ENCODE measurements at places on chromosomes 12 and 14.
A peak's percentile ranks its signal among the peaks of the same experiment; 100 is the strongest.

DNA sequence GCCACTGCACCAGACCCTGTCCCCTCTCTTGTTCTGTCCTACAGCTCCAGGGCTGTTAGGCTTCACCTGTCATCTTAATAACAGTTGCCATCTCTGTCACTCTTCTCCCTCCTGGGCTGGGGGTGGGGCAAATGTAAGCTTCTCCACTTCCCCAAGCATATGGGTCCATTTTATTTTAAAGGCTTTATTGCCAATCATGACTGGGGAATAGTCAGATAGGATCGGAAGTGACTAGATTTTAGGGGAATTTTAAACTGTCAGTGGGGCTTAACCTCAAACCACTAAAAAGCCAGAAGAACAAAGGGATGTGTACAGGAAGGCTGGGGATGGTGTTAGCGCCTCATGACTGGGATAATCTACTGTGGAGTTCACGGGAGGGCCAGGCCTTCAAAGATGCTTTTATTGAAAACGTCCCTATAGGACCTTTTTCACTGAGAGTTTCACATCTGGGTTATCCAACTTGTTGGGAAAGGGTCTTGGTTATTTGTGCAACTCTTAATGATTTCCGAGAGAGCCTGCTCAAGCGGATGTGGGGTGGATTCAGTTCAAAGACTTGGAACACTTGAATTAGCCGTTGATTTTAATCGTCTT, 41.6 kb downstream of the CHST11 start:
- DNase-seq: peak; percentile 9

DNA sequence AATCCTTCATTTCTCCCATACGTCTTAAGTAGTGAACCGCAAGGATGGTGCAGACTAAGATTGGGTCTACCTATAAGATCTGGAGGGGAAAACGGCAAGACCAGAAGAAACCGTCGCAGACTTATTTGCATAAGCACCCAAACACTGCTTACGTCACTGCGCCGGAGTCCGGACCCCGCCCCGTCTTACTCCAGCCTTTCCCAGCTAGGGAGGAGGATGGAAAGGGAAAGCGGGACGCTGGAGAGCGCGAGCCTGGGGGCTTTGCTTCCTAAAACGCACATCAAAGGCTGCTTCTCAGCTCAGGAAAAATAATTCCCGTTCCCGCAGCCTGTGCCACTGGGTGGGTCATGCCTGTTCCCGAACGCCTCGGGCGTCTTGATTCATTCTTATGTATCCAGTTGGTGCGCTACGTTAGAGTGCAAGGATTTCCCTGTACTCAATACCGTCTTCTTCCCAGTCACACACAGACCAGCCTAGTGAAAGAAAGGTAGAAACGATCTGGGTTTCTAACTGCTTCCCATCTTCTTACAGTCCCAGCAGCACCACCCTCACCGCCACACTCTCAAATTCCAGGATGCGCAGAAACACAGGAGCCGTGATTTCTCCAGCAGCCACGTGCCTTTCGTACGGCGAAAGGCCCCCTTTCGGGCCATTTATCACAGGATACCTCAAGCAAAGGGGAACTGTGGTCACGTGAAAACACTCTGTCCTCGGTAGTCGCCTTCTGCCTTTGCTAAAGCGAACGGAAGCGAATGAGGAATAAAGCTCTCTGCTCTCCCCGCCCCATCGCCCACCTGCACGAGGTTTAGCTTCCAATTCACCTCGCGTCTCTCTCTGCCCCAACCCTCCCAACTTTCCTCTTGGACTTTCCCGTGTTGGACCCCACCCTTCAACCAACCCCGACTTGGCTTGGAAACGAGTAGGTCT, 1.1 kb downstream of the SLC6A15 start:
- DNase-seq: no peak

- DNase-seq: peak; percentile 73
Measured at GRCh38 chr12:108833757-108834472, 23.5 kb downstream of the SSH1 start.

GRCh38 chr12:2486796-2487195, 308.0 kb upstream of the FKBP4 start:
- no peak for DNase-seq

DNA sequence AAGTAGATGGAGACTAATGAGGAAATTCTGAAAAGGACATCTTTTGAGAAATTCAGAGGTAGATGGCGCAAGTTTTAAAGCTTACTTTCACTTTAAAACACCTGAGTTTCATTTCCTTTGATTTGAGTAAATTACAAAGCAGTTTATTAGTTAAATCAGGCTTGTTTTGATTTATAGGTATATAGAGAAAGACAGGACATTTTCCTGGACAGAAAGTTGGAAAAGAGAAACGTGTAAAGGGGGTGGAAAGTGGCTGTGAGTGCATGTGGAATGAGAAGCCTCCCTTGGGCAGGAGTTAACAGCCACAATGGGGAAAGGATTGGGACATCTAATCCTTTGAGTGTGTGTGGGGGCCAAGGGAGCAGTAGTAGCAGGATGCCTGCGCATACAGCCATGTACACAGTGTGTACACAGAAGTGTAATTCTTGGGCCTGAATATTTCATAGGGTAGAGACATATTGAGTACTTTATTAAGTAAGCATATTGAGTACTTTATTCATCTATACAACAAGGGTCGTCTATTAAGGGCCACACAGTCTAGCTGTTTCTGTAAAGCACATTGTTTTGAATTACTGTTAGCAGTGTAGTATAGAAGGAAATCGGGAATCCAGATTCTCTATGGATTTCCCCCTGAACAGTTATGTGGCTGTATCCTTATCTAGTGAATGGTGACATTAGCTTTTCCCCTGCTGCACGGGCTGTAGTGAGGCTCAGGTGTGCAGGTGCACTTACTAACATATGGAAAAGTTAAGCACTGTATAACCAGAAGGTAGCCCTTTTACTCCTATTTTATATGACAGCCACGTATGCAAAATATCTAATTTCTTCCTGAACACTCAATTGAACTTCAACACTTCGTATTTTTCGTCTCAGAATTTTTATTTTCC, 19.1 kb downstream of the MARK3 start:
- no peak for DNase-seq

DNA sequence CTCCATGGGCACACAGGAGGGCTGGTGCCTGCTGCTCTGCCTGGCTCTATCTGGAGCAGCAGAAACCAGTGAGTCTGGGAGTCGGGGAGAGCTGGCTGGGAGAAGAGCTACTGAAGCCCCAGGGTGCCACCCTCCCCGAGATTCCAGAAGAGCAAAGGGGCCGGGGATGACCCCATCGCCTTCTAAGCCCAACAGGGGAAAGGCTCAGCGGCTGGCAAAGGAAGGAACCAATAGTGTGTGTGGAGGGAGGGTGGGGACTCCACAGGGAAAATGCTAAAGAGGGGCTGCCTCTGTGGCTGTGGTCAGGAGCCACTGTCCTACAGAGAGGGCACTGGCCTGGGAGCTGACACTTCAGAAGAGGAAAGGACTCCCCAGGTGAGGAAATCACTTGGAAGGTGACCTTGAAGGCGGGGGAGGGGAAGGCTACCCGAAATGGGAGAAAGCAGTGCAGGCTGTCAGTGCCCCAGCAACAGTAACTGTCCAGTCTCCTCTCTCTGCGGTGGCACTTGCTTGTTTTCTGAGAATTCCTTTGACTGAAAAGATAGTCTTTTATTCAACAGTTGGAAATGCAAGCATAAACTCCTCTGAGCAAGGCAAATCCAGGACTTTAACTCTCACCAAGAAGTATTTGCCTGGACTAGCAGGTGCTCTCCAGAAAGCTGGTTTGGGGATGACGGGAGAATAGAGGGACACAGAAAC, 552 bp downstream of the TAPBPL start:
- no peak for DNase-seq

DNA sequence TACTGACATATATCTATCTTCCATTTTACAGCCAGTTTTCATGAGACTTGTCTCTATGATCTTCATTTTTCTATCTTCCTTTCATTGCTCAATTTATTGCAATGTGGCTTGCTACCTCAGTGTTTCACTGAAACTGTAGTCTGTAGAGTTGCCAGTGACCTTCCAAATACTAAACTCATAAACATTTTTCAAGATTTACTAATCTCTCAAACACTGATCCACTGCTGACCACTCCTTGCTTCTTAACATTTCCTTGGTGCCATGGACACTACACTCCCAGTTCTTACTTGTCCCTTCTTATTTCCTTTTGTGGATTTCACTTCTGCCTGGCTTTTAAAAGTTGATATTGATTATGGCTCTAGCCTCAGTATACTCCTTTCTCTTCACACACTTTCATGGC, 95.4 kb upstream of the SLCO1C1 start:
- no peak for DNase-seq

DNA sequence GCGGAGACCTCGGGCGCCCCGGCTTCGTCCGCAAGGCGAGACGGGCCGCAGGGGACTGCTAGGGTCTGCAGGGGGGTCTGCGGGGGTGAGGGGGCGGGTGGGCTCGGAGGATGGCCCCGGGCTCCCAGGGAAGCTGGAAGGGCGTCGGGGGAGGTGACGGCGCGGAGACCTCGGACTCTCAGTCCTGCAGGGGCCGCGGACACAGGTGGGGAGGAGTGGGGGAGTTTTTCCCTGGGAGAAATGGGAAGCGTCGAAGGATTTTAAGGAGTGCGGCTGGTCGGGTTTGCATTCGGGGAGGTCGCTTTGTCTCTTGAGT, 25.9 kb downstream of the ZBTB42 start:
- no peak for DNase-seq

- DNase-seq: peak; percentile 100
Measured at GRCh38 chr12:55847603-55848291, 5.0 kb upstream of the MMP19 start.

- DNase-seq: peak; percentile 19
Measured at GRCh38 chr14:90675399-90675798, 140.8 kb downstream of the TTC7B start.

DNA sequence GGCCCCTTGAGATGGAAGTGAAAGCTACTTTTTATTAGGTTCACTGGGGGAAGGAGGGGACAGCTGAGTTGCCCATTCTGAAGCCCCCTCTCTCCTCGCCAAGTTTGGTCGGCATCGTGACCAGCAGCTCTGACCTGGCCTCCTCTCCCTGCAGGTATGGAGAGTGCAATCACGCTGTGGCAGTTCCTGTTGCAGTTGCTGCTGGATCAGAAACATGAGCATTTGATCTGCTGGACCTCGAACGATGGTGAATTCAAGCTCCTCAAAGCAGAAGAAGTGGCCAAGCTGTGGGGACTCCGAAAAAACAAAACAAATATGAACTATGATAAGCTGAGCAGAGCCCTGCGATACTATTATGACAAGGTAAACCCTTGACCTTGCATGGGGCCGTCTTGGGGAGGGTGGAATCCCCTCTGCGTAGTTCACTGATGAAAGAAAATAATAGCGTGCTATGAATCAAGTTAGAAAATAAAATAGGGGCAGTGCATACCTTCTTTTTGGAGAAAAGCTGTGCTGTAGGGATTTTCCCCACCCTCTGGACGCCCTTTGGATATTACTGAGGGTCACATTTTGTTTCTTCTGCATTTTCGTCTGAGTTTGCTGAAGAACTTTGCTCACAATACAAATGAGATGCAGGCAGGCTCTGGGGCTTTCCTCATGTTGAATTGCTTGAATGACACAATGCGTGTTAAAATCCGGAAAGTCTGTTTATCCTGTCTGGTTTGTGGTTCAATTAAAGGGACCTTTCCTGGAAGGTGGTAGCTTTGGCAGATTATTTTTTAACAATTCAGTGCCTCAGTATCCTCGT, 29.4 kb downstream of the ELK3 start:
- DNase-seq: no peak

- DNase-seq: no peak
Measured at GRCh38 chr14:92759300-92759678, 10.9 kb upstream of the LGMN start.

GRCh38 chr14:72247896-72248465, 315.8 kb downstream of the RGS6 start:
- no peak for DNase-seq

DNA sequence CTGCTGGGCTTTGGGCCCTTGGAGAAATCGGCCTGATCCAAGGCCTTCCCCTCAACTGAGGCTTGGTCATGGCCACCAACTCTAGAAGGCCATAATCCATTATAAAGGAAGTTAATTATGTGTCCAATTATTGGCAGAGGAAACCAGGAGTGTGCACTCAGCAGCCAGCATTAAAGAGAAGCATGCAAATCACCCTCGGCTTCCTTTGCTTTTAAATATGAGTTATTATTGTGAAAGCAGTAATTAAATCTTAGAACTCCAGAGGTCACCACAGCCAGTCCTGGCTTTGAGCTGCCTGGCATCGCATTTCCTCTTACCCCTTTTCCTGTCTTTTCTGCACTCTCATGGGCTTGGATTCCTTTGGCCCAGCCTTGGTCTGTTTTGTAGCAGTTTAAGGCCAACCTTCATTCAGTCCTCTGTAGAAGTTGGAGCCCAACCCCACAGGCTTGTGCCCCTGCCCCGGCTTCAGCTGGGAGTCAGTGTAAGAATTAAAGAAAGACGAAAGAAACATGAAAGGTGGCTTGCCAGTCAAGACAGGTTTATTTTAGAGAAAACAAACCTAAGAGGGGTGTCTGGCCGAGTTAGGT, 14.7 kb upstream of the KRT86 start:
- DNase-seq: no peak

- no peak for DNase-seq
Measured at GRCh38 chr12:75704664-75705063, 193.3 kb upstream of the KRR1 start.

GRCh38 chr12:125418902-125419564, 353.8 kb downstream of the AACS start:
- no peak for DNase-seq

DNA sequence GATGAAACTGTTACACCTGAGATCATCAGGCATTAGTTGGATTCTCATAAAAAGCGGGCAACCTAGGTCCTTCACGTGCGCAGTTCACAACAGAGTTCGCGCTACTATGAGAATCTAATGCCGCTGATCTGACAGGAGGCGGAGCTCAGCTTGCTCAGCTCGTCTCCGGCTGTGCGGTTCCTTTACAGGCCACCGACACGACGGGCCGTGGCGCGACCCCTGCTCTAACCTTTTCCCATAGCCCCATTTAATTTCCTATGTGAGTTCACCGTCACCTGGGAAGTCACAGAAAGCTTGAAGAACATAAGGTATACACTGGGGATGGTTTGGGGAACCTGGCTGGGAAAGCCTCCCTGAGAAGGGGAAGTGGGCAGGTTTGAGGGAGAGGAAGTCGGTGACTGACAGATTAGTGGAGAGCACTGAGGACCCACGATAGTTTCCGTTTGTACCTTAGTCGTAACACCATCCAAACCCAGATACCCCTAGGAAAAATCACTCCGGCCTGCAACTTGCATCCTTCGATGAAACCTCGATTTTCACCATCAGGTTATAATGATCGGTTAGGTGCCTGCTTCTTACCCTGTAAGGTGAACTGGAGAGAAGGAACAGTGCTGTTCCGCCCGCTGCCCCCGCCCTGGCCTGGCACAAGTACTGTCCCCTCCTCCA, 2.8 kb upstream of the AAAS start:
- no peak for DNase-seq

- no peak for DNase-seq
Measured at GRCh38 chr12:12582193-12582881, 19.7 kb upstream of the DUSP16 start.

DNA sequence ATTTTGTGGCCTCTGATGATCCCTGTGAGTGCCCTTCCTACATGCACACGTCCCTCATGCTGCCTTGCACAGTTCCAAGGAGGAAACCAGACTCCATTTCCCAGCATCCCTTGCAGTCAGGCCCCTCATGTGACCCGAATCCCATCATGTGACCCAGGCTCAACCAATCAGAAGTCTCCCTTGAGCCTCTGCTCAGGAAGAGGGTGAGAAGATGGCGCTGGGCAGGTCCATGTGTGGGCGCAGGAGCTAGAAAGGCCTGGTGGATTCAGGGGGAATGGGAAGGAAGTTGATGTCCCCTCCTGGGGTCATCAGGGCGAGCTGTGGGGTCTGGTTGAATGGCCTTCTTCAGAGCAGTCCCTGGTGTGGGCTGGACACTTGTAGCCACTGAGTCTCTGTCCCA, 240.5 kb downstream of the ADGRD1 start:
- DNase-seq: no peak

GRCh38 chr12:49487605-49488004, 51.2 kb upstream of the KCNH3 start:
- DNase-seq: no peak
